ENCODE measurements at places on chromosomes 7 and 10.
A peak's percentile ranks its signal among the peaks of the same experiment; 100 is the strongest.

GRCh38 chr10:30111340-30112022, 52.1 kb upstream of the JCAD start:
- DNase-seq: peak; percentile 87

GRCh38 chr7:30351286-30351685, 66.9 kb downstream of the ZNRF2 start:
- no peak for DNase-seq

DNA sequence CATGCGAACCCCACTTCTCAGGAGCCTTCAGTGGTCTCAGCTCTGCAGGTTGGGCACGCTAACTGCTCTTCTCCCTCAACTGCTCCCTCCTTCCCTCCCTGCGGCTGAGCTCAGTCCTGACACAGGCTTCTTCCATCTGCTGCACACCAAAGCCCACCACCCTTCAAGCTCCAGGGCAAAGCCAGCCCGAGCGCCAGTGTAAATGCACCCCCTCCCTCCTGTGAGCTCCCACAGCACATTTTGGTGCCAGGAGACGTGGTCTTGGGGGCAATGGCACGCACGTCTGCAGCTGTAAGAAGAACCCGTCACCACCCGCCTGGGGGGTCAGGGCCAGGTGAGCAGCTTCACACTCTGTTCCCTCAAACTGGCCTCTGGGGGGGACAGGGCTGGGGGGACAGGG, 15.9 kb downstream of the VIPR2 start:
- DNase-seq: no peak

DNA sequence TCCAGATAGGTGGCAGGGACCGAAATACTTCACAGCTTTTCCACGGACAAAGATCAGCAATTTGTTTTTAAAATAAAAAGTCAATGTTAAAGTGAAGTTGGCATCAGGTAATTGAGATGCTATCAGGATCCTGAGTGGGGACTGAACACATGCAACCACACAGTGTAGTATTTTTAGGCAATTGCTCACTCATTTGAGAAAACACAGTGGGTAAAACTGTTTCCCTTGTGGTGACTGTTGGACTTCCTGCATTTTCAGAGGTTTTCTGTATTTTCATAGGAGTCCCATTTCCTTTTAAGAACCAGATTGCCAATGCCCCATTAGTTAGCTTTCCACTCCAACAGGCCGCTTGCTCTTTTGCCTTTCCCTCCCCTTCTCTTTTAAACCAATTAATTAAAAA, 159.5 kb upstream of the ZNF32 start:
- no peak for DNase-seq

- DNase-seq: no peak
Measured at GRCh38 chr7:44050121-44050914, 5.8 kb downstream of the DBNL start.

- peak; percentile 49 for DNase-seq
Measured at GRCh38 chr7:55108401-55108800, 89.6 kb downstream of the EGFR start.

DNA sequence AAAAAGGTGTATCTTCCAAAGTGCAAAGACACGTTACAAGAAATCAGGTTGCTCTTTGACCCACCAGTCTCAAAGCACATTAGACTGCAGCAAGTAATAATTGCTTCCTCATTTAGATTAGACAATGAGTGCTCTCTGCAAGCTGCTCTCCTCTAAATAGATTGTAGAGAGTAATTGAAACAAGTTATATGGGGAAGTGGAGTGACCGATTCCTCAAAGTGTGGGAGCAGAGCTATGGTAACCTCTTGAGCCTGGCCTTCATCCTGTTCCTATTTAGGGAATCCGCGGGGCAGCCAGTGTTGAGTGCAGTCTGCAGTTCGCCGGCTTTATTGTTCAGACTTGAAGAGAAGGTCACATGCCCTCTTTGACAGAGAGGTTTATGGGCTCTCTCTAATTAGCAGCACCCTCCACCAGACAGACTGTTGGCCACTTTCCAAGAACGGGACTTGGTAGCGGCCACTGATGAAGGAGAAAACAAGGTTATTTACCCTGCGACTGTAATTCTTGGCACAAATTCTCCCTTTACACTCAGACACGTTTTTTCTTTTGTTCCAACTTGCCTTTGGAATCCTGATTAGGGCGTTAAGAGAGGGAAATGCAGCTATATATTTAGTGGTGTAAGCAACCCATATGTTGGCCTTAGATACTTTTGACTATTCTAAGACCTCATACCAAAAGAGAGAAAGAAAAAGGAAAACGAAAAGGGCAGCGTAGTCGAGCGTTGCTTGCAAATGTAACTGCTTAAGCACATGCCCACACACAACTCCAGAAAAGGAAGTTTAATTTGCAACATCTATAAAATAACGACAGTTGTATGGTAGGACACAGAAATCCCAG, 107.5 kb downstream of the REEP3 start:
- DNase-seq: no peak

DNA sequence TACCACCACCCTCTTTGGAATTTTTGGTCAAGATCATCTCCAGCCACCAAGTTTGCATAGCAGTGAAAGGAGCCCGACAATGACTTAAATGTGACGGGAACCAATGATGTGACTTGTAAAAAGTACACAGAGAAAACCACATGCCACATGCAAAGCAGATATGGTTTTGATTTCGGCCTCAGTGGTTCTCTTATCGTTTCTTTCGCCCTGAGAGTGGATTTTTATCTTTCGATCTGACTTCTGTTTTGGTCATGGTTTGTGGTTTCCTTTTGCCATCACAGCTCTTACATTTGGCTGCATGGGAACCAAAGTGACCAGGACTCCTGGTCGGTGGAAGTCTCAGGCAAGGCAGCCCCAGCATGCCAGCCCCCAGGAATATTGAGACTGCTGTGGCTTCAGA, 31.5 kb downstream of the TCF7L2 start:
- no peak for DNase-seq

DNA sequence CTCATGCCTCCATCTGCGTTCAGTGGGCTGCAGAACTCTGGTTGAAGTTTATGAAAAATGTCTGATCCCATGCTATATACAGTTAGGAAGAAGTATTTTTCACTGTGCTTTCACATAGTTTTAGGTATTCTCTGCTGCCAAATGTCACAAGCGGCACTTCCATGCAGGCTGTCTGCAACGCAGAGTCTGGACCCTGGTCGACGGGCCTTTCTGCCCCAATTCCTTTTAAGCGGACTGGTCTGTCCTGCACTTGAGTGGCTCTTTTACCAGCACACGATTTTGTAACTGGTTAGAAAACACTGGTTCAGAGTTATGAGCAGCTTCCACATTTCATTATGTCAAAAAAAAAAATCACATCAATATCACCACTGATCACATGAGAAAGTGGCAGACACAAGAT, 143.0 kb downstream of the DIP2C start:
- no peak for DNase-seq

GRCh38 chr10:101841826-101842225, 1.8 kb downstream of the KCNIP2 start:
- DNase-seq: no peak

DNA sequence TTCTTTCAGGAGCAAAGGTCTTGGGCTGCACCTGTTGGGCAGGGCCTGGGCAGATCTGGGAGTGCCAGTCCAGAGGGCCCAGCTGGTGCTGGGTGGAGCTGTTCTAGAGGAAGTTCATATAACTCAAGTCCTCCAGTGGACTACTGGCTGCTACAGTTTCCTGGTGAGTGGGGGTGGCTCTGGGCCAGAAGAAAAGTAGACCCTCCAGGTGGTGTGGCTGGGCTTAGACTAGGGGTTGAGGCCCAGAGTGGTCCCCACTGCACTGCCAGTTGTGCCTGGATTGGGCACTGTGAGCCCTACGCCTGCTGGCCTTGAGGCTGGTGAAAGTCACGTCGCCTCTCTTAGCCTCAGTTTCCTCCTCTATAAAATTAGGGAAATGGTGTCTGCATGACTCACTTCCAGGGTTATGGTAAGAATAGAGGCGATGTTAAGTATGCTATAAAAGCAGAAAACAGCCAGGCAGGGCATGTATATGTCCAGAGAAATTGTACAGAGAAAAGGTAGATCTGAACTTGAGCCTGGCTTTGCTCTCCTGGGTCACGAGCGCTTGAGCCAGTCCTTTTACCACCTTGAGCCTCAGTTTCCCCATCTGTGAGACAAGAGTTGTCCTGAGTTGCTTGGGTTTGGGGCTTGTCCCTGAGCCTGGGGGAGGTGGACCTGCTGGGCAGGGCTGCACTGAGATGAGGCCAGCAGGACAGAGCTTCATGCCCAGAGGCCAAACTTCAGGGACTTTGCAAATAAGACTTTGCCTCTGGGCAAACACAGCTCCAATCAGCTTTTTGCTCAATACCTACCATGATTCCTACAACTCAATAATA, 3.8 kb upstream of the CLDN3 start:
- DNase-seq: no peak

GRCh38 chr10:17368708-17369272, 85.6 kb downstream of the ST8SIA6 start:
- no peak for DNase-seq

DNA sequence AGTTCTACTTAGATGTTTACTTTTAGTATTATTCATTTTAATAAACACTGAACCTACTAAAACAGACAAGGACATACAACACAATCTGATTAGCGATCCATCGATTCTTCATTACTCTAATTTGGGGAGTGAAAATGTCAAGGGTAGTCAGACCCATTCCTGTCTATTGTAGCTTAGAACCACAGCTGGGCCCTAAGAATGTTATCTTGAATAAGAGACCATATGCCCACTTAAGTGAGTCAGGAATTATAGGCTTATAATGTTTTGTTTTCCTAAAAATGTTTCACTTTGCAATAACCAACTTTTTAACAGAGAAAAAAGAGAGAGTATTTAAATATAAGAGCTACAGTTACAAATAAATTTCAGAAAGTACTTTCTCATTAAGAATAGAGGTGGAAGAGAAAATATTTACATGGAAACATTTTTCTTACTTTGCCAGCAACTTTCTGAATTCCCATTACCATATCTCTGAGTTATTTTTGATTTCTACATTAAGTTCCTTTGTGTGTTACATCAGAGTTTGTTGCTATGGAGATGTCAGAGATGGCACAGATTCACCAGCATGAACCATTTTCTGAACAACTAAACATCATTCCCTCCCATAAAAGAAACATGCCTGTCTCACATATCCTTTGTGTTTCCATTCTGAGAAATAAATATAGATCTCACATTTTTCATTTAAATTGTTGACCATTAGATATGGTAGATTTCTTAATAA, 75.4 kb upstream of the SLC13A1 start:
- DNase-seq: peak; percentile 58

DNA sequence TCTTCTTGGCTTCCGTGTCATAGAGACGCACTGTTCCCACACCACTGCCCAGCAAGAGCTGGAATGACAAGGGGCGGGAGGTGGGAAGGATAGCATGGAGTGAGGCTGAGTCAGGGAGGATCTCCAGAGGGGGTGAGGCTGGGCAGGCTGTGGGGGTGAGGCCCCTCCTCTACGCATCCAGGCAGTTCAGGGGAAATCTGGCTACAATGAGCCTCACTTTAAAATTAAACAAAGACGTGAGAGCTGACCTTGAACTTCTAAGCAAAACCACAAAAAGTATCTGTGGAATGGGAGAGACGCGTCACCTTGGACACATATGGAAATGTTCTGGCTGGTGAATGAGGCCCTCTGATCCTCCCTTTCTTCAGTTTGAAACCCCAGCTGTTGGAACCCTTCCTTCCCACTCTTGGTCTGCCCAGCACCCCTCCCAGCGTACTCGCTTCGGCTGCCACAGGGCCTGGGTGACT, 17.7 kb downstream of the WDR91 start:
- no peak for DNase-seq
